ENCODE measurements at places on chromosomes 2 and 18.

- DNase-seq, result no peak
Observed at GRCh38 chr2:26572591-26572990, 68.6 kb downstream of the CIB4 start.

- no peak for DNase-seq
Observed at GRCh38 chr2:16211341-16211740, 271.0 kb downstream of the MYCN start.

DNA sequence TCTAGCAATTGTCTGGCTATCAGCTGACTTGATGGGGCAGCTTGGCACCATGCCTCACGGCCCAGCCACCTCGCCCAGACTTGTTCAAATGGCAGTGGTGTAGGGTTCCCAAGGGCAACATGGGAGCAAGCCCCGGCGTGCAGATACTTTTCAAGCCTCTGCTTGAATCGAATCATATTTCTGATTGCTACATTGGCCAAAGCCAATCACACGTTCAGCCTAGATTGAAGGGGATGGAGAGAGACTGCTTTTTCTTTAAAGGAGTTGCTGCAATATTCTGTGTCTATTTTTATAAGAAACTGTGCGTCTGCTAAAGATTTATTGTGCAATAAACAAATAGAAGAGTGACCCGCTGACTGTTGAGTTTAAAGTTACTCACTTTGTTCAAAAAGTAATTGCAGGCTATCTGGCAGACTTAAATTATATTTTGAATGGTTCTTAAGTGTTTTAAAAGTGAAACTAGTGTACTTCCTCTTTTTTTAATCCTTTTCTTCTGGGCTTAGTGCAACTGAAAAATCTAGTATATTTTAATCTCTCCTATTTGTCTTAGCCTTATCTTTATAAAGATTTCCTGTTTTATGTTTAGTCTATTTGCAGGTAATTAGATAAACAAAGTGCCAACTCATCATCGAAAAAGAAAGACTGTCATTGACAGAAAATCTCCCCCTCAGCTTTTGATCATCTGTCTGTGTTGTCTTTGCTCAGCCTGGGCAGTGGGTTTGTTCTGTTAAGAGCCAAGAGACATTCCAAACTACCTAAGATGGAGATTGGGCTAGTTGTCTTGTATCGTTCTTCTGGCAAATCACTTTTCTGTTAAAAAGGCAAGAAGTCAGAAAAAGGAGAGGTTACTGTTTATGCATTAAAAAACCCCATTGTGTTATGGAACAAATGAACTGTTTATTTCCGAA is 156.1 kb downstream of the TPGS2 start:
- peak; percentile 9 for DNase-seq

DNA sequence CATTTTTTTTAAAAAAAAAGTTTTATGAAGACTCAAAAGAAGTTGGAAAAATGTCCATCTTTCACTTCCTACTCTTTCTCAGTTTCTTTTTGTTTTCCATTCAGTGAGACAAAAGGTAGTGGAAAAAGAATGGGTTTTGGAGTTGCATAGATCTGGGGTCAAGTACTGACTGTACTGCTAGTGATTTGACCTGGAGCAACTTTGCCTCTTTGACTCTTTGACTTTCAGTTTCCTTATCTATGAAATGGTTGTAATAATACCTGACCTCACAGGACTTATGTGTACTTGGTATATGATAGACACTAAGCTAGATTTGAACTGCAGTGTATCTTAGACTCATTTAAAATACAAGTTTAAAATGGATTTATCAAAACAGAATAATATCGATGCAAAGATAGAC is 3.5 kb upstream of the KCNE4 start:
- no peak for DNase-seq

DNA sequence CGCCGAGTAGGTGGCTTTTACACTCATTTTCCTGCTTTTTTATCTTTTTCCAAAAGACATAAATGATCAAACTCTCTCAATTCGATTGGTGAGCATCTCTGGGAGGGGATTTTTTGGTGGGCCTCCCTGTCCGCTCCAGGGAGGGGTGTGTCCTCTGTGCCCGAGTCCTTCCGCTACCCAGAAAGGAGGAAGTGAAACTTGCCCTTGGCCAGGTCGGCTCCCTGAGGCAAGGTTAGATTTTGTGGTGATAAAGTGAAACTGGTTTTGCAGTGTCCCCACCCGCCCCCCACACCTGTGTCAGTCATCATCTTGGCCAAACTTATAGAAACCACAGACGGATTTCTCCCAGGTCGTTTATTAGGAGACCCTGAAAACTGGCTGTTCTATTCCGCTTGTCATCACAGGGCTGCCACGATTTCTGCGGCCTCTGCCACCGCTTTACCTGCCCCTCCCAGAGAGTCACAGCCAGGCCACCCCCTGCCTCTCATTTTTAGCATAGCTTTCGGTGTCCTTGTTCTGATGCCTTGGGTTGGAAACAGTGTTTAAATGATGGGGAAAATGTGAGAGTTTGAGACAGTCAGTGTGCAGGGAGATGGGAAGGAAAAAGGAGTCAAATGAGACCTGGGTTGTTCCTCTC is 93.6 kb downstream of the SH3BP4 start:
- peak; percentile 88 for DNase-seq

DNA sequence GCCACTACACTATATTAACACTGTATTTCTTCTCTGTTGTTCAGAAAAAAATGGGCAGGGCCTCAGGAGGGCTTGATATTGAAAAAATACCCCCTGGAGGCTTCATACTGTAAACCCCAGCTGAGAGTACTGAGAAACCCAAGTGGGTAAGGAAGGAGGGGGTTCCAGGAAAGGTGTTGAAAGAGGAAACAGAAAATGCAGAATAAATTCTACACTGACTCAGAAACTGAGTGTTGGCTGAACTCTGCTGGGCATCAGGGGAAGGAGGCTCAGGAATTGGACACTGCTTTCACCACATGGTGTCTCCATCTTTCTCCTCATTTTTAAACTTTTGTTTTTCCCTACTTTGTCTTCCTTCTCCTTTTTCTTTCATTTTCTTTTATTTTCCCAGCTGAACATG is 253.7 kb downstream of the DYM start:
- DNase-seq, result no peak

DNA sequence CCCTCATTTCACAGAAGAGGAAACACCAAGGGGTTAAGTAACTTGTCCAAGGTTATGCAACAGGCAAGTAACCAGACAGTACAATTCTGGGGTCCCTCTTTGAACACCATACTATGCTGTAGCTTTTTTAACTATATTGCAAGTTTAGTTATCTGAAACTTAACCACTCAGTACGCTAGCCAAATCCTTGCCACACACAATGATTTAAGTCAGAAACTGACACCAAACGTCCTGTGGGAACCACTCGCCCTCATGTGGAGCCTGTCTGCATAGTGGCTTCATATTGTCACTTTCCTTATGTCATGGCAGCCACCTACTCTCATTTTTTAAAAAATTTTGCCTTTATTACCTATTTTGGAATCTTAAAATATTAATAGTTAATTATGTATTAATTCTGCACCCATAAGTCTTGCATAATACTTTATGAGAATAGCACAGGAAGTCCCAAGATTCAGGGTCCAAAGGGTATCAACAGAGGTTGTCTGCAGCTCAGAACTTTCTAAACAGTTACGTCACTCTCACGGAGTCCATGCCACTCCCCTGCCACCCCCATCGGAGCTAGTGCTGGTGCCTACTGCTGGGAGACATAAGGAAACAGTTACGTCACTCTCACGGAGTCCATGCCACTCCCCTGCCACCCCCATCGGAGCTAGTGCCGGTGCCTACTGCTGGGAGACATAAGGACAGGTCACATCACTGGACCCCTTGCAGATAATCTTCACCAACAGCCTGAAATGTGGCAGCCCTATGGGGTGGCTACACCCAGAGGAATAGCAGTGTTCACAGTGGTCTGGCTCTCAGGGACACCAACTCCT is 99.0 kb downstream of the L3MBTL4 start:
- DNase-seq, result no peak

DNA sequence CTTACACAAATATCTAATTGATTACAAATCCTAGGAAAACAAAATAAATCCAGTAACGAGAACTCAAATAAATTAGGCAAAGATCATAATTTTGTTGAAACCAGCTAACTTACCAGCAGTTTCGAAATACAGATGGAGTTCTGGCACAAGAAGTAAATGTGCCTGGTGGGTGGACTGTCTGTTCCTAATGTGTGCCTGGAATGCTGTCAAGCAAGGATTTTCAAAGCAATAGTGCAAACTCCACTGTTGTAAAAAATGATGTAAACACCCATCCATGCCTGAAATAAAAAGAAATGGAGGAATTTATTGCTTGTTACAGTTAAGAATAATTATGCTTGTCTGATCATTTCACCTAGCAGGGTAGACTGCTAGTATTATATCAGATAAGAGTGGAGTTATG is 423.9 kb upstream of the MAP2 start:
- DNase-seq, result no peak

GRCh38 chr2:112636605-112637288 is 9.0 kb upstream of the SLC20A1 start:
- DNase-seq, result peak; percentile 76

GRCh38 chr18:73214970-73215369 is 347.2 kb upstream of the NETO1 start:
- no peak for DNase-seq

DNA sequence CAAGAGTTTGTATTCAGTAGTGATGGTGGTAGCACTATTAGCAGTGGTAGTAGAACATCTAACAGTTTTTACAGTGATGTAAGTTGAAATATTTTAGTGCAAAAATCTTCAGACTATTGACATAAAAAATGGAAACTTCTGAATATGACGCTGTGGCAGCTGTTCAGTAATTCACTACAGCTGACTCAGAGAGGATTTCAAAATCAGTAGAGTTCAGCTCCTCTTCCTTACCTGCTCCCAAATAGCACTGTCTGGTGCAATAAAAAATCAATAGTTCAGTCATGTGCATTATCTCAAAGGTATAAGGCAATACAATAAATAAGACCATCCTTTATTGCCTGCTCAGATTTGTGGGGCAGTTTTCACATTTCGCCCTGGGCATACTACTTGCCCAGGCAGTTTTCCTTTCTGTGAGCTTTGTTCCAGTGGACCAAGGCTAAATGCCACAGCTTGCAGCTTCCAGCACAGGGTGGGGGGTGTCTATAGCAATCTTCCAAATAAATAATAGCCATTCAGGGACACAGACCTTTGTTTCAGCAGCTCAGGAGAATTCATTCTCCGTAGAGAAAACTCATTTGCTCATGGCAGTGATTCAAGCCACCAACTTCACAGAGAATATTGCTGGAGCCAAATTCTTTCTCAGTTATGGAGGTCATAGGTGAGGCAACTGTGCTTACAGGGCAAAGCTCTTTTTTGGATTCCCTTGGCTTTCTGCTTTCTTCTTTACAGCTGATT is 33.9 kb upstream of the GORASP2 start:
- no peak for DNase-seq
